ENCODE measurements at places on chromosomes 13 and 19.

GRCh38 chr13:106520251-106521054 lies 15.0 kb downstream of the EFNB2 start:
- DNase-seq = no peak

DNA sequence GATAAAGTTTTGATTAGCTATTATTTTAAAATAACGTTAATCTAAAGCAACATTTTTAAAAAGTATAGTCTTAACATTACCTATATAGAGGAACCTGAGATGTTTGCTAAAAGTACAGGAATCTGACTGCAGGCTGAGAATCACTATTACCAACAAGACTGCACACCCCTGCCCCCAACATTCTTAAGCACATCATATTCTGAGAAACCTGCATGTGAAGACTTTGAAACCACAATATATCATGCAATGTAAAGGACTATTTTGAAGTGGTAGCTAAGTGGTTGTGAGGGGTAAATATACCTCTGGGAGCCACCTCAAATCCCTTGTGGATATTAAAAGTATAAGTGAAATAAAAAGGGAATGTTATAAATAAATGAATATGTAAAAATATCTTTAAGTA lies 119.0 kb upstream of the KLF12 start:
- no peak for DNase-seq

- DNase-seq = no peak
These were observed 145.2 kb upstream of the WASF3 start for GRCh38 chr13:26412263-26412662.

DNA sequence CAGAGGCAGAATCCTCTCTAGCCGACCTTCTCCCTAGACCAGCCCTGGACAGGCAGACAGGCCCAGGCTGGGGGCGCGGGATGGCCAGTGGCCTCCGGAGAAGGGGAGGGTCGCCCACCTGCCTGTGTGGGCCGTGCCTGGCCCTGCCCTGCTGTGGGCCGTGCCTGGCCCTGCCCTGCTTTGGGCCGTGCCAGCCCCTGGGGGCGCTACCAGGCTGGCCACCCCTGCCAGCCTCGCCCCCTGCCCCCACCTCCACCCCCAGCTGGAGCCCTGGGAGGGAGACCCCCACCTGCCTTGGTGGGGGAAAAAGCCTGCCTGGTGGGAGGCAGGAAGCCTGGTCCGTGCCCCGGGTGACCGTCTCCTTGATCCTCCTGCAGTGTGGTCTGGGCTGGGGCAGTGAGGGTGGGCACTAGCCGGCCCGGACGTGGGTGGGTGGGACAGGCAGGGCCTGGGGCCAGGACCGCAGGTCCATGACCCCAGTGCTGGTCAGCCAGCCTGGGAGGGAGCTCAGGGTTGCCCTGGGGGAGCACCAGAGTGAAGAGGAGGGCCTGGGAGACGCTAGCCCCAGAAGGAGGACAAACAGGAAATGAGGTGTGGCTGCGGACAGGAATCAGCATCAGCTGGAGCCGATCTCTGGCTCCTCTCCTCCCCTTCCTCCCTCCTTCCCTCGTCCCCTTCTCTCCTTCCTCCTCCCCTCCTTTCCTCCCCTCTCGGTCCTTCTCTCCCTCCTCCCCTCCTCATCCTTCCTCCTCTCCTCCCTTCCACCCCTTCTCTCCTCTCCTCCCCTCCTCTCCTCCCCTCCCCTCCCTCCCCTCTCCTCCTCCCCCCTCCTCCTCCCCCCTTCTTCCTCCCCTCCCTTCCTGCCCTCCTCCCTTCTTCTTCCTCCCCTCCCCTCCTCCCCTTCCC lies 5.1 kb upstream of the MKNK2 start:
- DNase-seq = no peak

DNA sequence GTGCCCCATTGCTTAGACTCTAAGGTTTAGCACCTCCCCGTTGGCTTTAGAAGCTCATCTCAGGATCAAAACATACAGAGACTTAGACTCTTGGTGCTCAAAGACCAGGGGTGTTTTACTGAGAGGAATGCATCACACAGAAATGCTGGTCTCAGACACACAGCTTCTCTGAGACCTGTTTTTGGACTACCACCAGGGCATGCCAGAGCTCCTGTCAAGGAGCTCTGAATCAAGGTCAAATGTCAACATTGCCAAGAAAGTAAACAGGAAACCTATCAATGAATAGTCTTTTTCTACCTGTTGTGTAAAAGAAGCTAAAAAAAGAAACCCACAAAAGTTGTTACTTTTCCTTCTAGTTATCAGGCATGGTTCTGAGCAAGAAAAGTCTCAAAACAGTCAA lies 149.2 kb downstream of the COL4A1 start:
- DNase-seq = no peak

GRCh38 chr13:66922444-66922843 lies 307.7 kb downstream of the PCDH9 start:
- DNase-seq = no peak

DNA sequence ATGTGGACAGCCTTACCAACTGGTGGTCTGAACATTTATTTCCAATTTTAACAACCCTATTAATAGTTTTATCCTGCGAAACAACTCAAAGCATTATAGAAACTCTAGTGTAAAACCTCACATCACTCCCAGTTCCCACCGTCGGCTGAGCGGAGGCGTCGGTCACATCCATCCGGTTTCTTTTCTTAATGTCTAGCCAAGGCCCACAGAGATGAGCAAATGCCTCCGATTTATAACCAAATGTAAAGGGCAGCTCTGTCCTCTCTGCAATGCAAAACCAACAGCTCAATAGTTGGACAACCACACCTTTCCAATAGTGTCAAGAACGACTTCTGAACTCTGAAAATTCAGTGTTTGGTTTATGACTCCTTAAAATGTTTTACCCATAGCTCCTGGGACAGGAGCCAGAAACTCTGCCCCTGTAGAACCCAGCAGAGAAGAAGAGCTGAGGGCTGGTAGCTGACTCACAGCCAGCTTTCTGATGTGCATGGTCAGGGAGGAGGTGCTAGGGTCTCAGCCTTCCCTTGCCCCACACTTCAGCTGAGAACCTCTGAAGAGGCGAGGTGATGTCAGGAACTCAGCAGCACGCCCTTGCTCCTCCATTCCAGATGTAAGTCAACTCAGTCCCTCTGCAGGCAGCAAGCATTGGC lies 90.2 kb upstream of the UQCRFS1 start:
- DNase-seq = no peak

- DNase-seq = no peak
These were observed 26.3 kb downstream of the EPS15L1 start for GRCh38 chr19:16445238-16446107.

DNA sequence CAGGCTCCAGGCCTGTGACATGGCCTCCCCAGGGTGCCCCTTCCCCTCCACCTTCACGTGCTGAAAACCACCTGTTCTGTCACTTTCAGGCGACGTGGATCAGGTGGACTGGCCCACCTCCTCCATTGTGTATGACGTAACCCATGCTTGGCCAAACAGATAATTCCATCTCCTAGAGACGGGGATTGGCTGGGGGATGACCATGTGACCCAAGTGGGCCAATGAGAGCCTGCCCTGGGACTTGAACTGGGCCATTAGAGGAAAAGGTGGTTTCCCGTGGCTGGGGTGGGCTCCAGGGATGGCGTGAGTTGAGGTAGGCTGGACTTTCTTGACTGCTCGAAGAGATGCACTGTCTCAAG lies 3.6 kb upstream of the ADAMTSL5 start:
- DNase-seq = no peak

GRCh38 chr13:45133396-45134118 lies 13.2 kb downstream of the GTF2F2 start:
- no peak for DNase-seq

DNA sequence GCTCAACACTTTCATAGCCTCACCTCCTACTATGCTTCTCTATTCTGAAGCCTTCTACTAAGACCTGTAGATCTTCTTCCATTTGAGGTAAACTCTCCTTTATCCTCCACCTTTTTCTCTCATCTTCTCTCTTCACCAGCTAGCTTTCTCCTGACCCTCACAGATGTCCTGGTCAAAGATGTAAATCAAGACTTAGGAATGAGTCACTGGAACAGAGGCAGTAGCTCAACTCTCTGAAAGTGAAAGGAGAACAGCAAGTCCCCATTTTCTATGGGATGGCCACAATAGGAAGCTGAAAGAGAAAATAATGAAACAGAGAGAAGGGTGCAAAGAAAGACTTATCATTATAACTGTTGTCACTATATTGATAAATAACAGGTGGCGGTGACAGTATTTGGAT lies 86.1 kb upstream of the DOCK9 start:
- DNase-seq = no peak

DNA sequence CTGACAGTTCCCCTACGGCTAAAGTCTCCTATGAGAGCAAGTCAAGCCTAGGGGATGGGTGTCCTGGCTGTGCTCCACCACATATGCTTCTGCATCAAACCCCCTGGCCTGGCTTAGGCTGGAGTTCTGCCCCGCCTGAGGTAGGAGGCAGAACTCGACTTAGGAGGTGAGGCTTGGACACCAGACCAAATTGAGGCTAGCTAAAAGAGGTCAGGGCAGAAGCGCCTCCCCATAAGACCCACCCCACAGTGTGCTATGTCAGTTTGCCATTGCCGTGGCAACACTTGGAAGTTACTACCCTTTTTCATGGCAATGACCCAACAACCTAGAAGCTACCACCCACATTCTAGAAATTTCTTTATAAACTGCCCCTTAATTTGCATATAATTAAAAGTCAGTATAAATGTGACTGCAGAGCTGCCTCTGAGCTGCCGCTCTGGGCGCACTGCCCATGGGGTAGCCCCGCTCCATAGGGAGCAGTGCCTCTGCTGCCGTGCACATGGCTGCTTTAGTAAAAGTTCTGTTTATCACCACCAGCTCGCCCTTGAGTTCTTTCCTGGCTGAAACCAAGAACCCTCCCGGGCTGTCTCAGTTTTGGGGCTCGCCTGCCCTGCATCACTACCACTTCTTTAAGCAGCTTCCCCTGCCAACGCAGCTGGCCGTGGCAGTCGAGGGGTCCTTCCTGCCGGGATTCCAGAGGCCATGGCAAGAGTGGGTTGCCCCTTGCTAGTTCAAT lies 20.2 kb downstream of the AP1M1 start:
- DNase-seq = no peak

Data from CD4-positive, alpha-beta T cell treated with Interleukin-1 beta for 1 hour (primary cell).